ENCODE measurements at places on chromosomes 4 and X.

DNA sequence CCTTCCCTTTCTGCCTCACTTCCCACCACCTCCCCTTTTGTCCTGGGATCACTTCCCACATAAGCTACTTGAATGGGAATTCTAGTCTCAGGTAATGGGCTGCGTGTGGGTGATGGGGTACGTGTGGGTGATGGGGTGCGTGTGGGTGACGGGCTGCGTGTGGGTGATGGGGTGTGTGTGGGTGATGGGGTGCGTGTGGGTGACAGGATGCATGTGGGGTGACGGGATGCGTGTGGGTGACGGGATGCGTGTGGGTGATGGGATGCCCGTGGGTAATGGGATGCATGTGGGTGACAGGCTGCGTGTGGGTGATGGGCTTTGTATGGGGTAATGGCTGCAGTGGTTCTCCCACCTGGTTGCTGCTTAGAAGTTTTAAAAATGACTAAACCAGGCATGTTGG lies 43.6 kb downstream of the EVC2 start:
- DNase-seq, result no peak

DNA sequence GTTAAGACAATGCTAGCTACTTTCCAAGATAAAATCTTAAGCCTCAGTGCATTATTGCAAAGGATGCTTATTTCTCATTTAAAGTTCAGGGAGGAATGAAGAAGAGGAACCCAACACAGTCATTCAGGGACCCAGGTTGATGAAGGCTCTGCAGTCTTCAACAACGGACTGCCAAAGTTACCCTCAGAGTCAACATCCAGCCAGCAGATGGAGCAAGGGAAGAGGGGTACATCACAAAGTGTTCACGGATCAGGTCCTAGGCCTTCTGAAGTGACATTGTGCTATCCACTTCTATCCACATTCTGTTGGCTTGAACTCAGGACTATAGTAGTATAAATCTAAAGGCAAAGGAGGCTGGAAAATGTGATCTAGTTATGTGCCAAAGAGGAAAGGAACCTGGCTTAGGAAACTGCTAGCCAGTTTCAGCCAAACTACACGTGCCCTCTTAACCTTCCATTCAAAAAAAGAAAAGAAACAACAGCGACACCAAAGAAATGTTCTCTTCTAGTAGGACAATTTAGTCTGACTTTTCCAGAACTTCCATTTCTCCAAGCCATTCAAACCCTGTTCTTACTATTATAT lies 28.8 kb downstream of the NKX6-1 start:
- DNase-seq, result no peak

GRCh38 chrX:72572248-72573157 lies at the start of gene HDAC8:
HDAC8 (minus strand) TSS chrX:72572843; CDS start chrX:72572761, 82 bp downstream.
- DNase-seq, result peak; percentile 68

GRCh38 chr4:77818073-77818601 lies 1.0 kb downstream of the CNOT6L start:
- DNase-seq, result no peak

- no peak for DNase-seq
These were observed 249.3 kb downstream of the NLGN4X start for GRCh38 chrX:5979338-5979737.

DNA sequence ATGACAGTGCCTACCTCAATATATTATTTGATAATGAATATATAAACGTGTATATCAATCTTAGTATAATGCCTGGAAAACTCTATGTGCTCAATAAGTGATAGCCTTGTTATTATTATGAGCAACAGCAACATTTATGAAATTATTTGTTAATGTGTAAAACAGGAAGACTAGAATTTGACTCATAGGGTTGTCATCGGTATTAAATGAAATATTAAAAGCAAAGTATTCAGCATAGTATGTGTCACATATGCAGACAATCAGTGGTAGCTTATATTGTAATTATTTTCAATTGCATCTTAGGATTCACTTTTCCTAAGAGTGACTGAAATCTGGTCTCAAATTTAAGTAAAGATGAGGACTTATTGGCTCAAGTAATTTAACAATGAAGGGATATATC lies 24.6 kb downstream of the SPANXD start:
- no peak for DNase-seq

DNA sequence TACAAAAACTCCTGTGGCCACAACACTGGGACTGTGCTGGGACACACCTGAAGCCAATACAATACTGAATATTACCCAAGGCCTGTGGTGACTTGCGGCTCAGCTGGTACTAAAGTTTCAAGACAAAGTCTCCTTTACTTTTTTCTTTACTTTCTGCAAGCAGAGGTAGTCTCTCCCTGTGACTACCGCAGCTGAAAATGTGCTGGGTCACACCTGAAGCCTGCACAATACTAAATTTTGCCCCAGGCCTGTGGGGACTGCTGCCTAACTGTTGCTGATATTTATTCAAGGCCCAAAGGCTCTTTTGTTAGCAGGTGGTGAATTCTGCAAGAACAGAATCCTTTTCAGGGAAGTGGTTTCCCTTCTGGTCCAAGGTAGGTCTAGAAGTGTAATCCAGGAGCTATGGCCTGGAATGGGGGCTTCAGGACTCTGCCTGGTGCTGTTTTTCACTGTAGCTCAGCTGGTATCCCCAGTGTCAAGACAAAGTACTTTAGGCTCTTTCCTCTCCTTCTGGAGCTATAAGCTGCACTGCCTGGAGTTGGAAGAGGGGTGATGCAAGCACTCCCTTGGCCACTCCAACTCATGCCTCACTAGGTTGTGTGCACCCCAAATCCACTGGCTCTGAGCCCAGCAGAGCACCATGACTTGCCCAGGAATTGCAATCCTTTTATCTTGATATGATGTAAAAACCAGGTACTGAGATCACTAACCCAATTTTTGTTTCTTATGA lies 489.4 kb downstream of the TECRL start:
- DNase-seq, result no peak

DNA sequence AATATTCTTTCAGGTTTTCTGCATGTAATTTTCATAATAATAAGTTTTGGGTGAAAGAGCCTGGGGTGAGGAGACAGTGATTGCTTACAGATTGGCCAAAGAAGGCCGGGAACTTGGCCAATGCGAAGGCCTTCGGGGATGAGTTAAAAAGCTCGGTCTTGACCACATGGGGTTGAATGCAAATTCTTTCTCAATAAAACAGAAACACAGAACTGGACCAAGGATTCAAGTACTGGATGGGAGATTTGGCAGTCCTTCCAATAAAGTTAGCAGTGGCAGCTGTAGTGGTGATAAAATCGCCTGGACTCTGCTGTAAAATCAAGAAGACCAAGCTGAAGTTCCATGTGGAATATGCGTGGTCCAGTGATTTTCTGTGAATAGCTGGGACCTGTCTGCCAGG lies 282.2 kb upstream of the KLF3 start:
- DNase-seq, result no peak

GRCh38 chr4:20544645-20545044 lies 155.6 kb upstream of the PACRGL start:
- DNase-seq, result peak; percentile 14

- no peak for DNase-seq
These were observed 1.1 kb downstream of the ARHGAP36 start for GRCh38 chrX:131059246-131059645.

DNA sequence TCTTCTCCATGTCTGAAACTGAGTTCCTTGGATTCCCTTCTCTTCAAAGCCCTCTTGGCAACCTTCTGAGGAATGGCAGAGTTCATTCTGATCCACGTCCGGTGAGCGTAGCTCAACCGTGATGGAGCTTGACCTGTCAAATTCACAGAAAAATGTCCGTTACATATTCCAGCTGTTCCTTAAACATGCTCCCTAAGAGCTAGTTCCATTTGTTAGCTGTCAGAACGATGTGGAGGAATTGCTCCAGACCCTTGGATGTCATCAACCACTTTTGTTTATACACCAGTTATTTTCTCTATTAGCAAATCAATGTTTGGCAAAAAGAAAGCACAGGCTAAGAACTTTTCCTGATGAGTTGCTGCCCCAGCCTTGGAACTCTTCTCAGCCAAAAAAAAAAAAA lies 50.1 kb downstream of the NHS start:
- DNase-seq, result no peak

DNA sequence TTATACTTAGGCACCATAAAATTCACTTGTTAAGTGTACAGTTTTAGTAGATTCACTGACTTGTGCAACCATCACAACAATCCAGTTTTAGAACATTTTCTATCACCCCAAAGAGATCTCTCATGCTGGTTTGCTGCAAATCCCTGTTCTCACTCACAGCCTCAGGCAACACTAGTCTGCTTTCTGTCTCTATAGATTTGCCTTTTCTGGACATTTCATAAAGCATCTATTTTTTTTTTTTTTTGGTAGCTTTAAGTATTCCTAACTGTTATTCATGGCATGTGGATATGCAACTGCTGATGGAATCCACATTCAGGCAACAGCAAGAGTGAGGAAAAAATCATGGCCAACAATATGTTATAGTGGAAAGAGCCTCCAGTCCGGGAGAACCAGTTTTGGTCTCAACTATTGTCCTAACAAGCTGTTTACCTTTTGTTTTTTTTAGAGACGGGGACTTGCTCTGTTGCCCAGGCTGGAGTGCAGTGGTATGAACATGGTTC lies 27.0 kb upstream of the TMEM150C start:
- no peak for DNase-seq

DNA sequence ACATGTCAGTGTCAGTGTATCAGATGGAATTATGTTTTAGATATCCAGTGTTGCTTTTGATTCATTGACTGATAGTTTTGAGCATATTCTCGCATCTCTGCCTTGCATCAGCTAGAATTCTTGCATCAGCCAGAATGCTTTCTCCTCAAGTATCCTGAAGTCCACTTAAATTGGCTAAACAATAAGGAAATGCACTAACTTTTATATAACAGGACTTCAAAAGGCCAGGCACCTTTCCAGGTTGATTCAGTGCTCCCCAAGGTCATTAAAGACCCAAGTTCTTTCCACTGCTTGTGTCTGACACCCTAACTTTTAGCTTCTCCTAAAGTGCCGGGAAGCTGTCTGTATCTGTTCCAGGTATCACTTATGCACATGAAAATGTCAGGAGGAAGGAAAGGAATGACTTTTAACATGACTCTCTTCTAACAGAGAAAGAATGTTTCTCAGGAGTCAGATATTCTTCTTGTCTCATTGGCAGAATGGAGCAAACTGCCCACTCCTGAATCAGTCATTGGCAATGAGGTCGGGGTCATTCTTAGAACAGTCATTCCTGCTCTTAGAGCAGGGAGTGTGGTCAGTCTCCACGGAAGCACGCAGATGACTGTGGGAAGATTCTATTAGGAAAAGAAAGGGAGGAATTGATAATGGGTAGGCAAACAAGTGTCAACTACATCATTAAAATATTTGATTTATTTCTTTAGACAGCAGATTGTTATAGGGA lies 92.9 kb upstream of the TLL1 start:
- no peak for DNase-seq

Measured in right renal cortex interstitium (tissue), 3 donors.